Activated naive CD8-positive, alpha-beta T cell treated with anti-CD3 and anti-CD28 coated beads, Interleukin-2, amount 10 ng/mL, durations not matched to agents 7 days and 5 days (primary cell): ENCODE measurements at places on chromosomes 3 and 15. TPM values are rescaled to one million over a fixed set of nuclear protein-coding genes. Genes with fewer than 3 reads are reported as not detected.
A peak's percentile ranks its signal among the peaks of the same experiment; 100 is the strongest.

- no peaks in the 10 kb centered on the region for H3K36me3 ChIP-seq
- no peak for DNase-seq
- peaks cover 2% of the 10 kb centered on the region for H3K27me3 ChIP-seq
- H3K4me3 ChIP-seq, result no peak overlapping the region
- H3K4me1 ChIP-seq, result no peaks in the 10 kb centered on the region
Measured at GRCh38 chr3:181623924-181624694, 87.6 kb upstream of the SOX2 start.

DNA sequence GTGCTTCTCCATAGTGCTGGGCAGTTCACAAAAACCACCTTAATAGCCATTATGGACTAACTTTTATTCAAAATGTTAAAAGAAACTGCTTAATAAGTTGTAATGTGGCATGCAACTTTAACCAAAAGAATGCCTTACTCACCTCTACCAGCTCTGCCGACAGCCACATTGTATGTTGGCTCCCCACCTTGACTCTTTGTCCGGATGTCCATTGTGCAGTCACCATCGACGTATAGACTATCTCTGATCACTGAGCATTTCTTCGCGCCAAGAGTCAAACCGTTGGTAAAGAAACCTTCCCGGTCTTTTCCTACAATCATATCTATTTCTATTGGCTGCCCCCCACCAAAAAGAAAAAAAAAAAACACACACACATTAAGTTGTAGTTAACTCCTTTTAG is 2.5 kb downstream of the PFN2 start:
- H3K36me3 ChIP-seq, result peaks cover 1% of the 10 kb centered on the region
- peaks cover 28% of the 10 kb centered on the region for H3K27me3 ChIP-seq
- no peak for DNase-seq
- H3K4me3 ChIP-seq, result no peak overlapping the region
- no peak overlapping the region for H3K27ac ChIP-seq

DNA sequence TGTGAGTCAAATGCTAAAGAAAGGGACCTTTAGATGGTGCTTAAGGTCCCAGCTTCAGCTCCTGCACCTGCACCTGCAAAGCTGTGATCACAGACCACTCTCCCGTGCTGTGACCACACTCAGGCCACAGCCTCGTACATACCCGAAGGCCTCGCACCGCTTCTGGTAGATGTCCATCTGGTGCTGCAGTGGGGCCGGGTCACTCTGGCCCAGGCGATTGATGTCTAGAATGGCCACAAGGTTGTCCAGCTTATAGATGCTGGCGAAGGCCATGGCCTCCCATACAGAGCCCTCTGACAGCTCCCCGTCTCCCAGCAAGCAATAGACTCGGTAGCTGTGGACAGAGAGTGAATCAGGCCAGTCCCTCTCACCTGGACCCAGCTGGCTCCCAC is 21.0 kb downstream of the TKT start:
- H3K4me3 ChIP-seq, result peak overlapping the region; percentile 47
- no peaks in the 10 kb centered on the region for H3K27me3 ChIP-seq
- DNase-seq, result no peak
- peaks cover 12% of the 10 kb centered on the region for H3K36me3 ChIP-seq
- peaks cover 24% of the 10 kb centered on the region for H3K4me1 ChIP-seq
- peak overlapping the region; percentile 81 for H3K27ac ChIP-seq

GRCh38 chr15:69853544-69853951 is 244.2 kb downstream of the TLE3 start:
- DNase-seq, result no peak
- peaks cover 7% of the 10 kb centered on the region for H3K27me3 ChIP-seq
- H3K36me3 ChIP-seq, result no peaks in the 10 kb centered on the region
- H3K4me1 ChIP-seq, result peaks cover 17% of the 10 kb centered on the region
- H3K4me3 ChIP-seq, result no peak overlapping the region
- no peak overlapping the region for H3K27ac ChIP-seq

Gene TNFAIP8L3
- 0.17 TPM for total RNA-seq

GRCh38 chr3:13332158-13332557 is 88.0 kb downstream of the NUP210 start:
- DNase-seq, result no peak
- H3K4me1 ChIP-seq, result peaks cover 2% of the 10 kb centered on the region
- H3K4me3 ChIP-seq, result no peak overlapping the region
- H3K27ac ChIP-seq, result peak overlapping the region; percentile 70

DNA sequence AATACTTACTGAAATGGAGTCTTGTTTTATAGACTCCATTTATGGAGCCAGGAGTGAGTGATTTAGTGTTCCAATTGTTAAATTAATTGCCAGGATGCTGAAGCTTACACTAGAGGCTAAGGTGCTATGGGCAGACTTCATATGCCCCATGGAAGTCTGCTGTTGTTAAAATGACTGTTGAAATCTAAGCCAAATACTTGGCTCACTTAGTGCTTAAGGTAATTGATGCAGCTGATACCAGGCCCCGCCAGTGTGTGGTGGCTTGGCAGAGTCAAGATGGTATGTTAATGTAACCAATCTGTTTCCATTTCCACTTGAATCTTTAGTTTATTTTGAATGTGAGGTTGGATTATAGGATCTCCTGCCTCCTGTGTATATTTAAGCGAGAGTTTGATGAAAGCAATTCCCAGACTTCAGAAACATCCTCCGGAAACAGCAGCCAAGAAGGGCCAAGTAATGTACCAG is 187.1 kb downstream of the ITPR1 start:
- H3K27me3 ChIP-seq, result no peaks in the 10 kb centered on the region
- DNase-seq, result no peak
- H3K4me1 ChIP-seq, result peaks cover 11% of the 10 kb centered on the region
- no peak overlapping the region for H3K27ac ChIP-seq
- H3K36me3 ChIP-seq, result peaks cover 57% of the 10 kb centered on the region

GRCh38 chr3:3605226-3605625 is 194.0 kb upstream of the LRRN1 start:
- no peak overlapping the region for H3K4me3 ChIP-seq
- no peaks in the 10 kb centered on the region for H3K27me3 ChIP-seq
- H3K36me3 ChIP-seq, result no peaks in the 10 kb centered on the region
- no peak overlapping the region for H3K27ac ChIP-seq
- DNase-seq, result no peak
- H3K4me1 ChIP-seq, result no peaks in the 10 kb centered on the region

DNA sequence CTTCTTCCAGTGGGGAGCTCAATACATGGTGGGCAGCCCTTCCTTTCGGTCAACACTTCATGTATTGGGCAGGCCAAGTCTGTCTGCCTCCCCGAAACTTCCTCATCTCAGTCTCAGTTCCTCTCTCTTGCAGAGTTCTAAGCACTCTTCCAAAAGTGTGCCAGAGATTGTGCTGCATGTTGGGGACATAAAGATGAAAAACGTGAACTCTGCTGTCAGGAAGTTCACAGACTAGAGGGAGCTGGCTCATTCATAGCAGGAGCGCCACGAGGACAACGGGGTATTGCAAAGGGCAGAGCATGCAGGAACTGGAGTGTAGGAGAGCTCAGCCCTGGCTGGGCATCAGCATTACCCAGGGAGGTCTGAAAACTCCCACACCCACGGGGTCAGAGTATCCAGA is 15.3 kb upstream of the EPHB3 start:
- peaks cover 15% of the 10 kb centered on the region for H3K27me3 ChIP-seq
- DNase-seq, result peak; percentile 20
- no peaks in the 10 kb centered on the region for H3K36me3 ChIP-seq
- H3K4me3 ChIP-seq, result no peak overlapping the region
- H3K4me1 ChIP-seq, result no peaks in the 10 kb centered on the region

DNA sequence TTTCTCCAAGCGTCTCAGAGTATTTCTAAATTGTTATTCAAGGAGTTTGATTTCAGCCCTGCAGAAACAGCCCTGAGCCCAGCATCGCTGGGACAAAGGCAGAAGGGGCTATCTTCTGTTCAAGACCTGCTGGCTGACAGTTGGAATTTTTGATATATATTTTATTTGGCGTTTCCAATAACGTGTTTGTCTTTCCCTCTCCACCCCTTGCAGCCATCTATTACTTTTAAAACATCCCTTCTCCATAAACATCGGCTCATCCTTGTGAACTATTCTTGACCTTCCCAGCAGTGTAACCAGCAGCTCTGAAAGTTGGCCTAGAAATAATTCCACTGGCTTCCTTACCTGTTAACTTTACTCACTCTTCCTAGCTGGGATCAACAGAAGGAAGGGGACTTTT is 5.5 kb upstream of the MEIS2 start:
- H3K27ac ChIP-seq, result no peak overlapping the region
- H3K4me1 ChIP-seq, result peaks cover 12% of the 10 kb centered on the region
- H3K27me3 ChIP-seq, result peaks cover 94% of the 10 kb centered on the region
- DNase-seq, result no peak
- no peaks in the 10 kb centered on the region for H3K36me3 ChIP-seq

Gene GOLGA6D
- not detected for total RNA-seq
